ENCODE measurements at places on chromosomes 5 and 9.

GRCh38 chr9:108671176-108671575 lies 184.6 kb downstream of the ACTL7B start:
- no peak for DNase-seq

DNA sequence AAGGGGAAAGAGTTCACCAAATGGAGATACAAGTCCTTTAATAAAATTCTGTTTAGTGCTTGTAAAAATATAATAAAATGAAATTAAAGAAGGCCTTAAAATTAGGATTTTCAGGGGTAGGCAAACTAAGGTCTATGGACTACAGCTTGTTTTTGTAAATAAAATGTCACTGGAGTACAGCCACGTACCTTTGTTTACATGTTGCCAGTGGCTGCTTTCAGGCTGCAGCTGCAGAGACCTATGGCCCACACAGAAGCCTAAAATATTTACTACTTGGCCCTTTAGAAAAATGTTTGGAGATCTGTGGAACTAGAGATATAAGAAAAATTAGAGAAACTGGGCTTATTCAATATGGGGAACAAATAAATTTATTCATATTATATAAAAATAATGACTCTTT lies 122.8 kb downstream of the RPS23 start:
- no peak for DNase-seq

DNA sequence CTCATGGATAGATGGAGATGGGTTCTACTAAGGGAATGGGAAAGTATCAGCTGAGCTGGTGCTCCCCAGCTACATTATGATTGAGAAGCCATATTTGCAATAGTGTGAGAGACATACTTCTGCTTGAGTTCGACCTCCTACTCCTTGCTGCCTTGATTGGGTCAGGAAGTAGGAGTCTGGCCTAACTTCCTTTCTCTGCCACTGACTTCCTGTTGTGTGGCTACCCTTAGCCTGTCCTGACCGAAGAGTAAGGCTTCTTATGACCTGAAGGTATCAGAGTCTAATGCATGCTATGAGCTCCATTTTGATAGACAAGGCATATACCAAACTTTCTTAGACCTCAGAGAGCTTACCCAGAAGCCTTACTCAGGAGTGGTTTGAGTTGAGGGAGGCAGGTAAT lies 53.9 kb downstream of the OSTF1 start:
- DNase-seq: no peak

- DNase-seq: no peak
These were observed 99.7 kb downstream of the GOLPH3 start for GRCh38 chr5:32074401-32074800.

- no peak for DNase-seq
These were observed 49.4 kb downstream of the EXD3 start for GRCh38 chr9:137373611-137373980.

- no peak for DNase-seq
These were observed 159.5 kb upstream of the SLC28A3 start for GRCh38 chr9:84499969-84500582.

GRCh38 chr9:121538221-121538620 lies 38.6 kb upstream of the GGTA1 start:
- no peak for DNase-seq

GRCh38 chr9:93020771-93021670 lies 37.5 kb upstream of the SUSD3 start:
- peak; percentile 48 for DNase-seq

GRCh38 chr5:135600971-135601381 lies 22.2 kb upstream of the CXCL14 start:
- no peak for DNase-seq

GRCh38 chr9:5416953-5417352 lies 20.8 kb downstream of the PLGRKT start:
- no peak for DNase-seq

DNA sequence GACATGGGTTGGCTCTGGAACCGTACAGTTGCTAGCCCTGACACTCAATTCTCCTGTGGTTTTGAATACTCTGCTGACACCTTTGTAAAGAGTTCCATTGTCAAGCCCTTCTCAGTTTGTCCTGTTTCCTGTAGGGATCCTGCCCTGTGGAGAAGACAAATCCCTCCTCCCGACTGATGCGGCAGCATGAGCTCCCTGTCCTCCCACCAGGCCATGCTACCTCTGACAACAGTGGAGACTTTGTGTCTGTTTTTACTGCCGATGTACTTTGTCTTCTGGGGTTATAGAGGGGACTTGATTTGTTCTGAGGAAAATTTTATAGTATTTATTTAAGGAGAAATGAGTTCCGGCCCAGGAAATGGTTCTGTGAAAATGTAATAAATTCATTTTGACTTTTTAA lies 57.8 kb downstream of the PRLR start:
- DNase-seq: no peak

DNA sequence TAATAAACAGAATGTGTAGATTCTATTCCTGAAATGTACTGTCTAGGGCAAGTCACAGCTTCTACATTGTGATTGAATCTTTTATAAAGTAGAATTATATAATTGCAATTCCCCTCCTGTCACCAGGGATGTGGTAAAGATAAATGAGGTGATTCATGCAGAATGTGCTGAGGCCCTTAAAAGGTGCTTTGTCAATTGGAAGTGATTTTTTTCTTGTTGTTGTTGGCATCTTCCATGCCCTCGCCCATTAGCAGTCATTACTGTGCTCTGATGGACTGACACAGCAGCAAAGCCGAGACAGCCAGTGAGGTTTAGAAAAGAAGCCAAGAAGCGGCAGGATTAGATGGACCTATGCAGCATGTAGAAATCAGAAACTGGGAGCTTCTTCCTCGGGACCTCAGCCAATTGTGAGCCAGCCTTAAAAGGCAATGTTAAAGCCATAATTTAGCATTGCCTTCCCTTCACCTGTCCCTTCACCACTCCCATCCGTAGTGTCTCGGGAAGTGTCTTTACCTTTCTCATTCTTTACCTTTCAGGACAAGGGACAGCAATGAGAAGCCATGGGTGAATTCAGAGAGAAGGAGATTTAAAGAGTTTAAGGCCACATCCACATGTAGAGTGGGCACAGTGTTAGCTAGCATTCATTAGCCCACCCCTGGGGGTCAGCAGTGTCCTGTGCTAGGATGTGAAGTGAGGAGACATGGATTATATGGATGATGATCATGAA lies 257.8 kb downstream of the PLK2 start:
- DNase-seq: no peak

- no peak for DNase-seq
These were observed 36.2 kb downstream of the VAV2 start for GRCh38 chr9:133955821-133956411.

DNA sequence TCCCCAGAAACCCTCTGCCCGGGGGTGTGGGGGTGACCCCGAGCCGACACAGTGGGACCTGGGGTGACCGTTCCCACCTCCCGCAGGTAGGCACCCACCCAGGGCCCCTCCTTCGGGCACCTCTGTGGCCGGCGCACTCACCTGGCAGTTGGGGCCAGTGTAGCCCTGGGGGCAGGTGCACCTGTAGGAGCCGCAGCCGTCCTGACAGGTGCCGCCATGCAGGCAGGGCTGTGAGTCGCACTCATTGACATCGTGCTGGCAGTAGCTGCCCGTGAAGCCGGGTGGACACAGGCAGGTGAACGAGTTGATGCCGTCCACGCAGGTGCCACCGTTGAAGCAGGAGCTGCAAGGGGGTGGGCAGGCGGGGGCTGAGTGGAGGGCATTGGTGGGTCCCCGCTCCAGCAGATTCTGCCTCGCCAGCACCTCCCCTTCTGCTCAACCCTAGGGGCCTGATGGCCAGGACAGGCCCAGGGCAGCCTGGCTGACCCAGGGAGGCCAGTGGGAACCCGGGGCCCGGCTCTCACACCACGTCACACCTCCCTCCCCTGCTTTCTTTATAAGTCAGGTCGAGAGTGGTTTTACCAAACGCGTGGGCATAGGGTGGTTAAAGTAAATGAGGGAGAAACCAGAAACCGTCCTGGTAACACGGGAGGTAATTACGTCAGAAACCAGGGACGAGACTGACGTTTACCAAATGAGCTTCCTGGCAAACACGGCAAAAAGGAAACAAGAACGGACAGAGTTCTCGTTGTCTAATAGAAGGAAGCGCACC lies 26.1 kb upstream of the SEC16A start:
- DNase-seq: no peak
